SK-N-MC (cell line): ENCODE measurements at places on chromosomes 11 and 22.

- no peak for DNase-seq
Observed at GRCh38 chr11:75212411-75212810, 28.2 kb upstream of the TPBGL start.

DNA sequence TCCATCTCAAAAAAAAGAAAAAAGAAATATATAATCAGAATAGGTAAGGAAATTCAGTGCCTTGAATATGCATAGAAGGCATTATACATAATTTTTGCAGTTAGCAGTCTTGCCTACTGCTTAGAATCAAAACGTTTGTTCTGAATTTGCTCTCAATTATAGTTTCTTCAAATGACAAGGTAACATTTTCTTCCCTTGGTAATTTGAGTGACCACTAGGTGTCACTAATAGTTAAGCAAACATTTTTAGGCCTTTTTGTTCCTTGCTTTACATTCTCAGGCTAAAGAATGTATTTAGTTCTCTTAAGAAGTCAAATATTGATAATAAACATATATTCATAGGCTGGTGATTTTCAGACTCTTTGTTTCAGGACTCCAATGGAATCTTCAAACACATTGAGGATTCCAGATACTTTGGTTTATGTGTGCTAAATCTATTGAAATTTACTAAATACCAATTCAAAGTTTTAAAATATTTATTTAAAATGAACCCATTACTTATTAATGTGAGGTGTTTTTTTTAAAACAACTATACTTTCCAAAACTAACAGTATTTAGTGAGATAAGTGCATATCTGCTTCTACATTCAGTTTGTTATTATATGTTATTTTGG lies 55.0 kb upstream of the DEPDC7 start:
- DNase-seq, result peak; percentile 18

GRCh38 chr22:30104501-30105156 lies 24.4 kb downstream of the HORMAD2 start:
- DNase-seq, result no peak

GRCh38 chr11:48011798-48012391 lies 31.5 kb downstream of the PTPRJ start:
- DNase-seq, result no peak

- DNase-seq, result no peak
Observed at GRCh38 chr22:50184004-50184901, 1.5 kb upstream of the TRABD start.

DNA sequence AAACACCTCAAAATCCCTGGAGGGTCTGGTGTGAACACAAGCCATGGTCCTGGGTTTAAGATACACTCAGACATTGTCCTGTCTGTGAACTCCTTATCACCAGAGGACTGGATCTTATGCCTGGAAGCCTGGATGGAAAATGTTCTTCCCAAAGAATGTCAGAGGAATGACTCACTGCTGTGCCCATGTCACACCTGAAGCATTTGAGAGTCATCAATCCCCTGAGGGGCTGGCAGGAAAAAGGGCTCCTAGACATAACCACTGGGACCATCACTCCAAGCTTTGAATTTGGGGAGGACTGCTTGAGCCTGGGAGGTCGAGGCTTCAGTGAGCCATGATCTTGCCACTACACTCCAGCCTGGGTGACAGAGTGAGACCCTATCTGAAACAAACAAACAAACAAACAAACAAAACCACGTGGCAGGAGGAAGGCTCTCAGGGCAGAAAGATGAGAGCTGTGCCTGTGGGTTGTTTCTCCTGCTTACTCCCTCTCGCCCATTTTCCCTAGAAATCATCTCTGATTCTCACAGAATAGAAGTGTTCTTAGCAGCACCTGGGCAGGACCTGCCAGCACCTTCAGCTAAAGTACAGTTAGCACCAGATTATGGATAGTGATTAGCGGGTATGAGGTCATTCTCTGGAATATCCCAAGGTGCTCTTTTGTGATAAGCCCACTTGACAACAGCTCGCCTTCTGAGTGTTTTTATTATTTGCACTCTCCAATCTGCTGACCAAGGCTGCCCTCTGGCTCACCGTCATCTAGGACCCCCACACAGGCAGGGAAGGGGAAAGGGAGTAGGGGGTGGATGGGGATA lies 11.9 kb upstream of the PRG2 start:
- no peak for DNase-seq

- no peak for DNase-seq
Observed at GRCh38 chr11:70313945-70314344, 43.5 kb downstream of the PPFIA1 start.

DNA sequence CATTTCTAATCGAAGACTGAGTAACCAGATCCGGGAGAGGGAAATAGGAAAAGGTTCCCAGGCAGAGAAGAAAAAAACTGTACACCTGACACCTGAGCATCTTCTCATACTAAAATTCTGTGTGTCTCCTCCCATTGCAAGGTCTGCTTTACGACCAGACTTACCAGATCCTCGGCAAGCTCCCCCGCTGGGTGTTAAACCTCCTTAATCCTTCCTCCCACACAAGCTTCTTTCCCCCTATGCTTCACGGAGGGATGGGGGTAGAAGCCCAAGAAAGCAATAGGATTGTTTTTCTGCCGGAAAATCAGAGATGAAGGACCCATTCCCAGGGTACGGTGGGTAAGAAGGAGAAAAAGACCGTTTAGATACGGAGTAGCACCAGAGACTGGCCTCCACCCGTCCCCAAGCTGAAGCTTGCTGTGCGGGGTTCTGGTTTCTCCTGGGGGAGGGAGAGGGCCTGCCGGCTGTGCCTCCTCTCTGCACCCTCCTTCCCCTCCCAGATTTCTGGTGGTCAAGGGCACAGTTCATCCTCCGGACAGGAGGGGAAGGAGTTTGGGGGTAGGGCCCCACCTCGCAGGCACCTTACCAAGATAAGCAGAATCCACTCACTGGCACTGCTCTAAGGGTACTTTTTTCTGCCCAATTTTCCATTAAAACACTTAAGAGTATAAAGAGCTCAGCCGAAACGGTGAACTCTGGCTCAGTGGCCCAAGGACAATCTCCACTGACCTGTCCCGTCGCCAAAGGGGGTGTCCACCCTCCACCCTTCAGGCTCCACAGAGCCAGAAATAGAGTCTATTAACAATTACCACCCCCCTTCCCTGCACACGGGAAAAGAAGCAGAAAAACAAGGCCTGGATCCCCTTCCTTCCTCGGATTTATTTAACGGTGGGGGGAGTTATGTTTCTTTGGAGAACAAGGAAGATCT lies 1.2 kb downstream of the TOB2 start:
- DNase-seq, result no peak

GRCh38 chr22:27106985-27107384 lies 449.6 kb downstream of the MIAT start:
- no peak for DNase-seq

DNA sequence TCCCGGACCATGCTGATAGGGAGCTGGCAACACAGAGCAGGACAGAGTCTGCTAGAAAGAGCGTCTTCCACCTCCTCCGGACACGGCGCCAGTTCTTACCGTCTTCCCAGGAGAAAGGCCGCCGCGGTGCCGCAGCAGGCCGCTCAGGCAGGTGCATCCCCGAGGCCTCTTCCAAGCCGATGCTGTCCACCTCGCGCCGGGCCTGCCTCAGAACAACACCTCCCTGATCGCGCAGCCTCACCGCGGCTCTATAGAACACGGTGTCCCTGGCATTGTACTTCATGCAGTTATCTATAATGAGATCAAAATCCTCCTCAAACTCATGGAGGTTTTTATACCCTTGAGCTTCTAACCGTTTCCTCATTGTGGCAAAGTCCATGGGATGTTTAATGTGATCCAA lies 30.0 kb downstream of the BRD1 start:
- DNase-seq, result no peak

DNA sequence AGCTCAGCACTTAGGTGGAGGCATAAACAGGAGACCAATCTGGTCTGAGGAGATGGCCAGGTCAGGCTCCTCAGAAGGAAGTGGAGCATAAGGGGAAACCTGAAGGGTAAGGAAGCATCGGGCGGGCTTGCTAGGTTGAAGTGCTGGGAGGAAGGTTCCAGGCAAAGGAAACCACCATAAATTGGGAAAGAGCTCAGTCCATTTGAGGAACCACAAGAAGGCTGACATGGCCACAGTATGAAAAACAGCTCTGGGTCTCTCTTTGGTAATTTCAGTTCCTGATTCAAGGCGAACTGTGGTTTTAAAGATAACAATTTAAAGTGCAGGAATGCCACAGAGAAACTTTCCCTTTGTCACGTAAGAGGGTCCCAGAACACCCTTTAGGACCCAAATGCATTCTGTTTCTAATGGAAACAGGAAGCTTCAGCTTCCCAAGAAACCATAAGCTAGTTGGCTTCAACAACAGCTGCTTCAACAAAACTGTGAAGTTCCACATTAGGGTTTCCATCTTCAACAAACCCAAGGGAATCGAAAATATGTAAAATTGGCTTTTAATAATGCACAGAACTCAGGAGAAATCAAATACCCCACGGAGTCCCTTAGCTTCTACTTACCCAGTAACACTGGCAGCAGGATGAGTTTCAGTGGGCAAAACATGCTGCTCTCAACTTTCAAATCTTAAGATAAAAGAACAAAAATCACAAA lies 10.4 kb downstream of the JAML start:
- DNase-seq, result no peak

GRCh38 chr22:38316364-38317121 lies 690 bp downstream of the CSNK1E start:
- DNase-seq, result peak; percentile 10

DNA sequence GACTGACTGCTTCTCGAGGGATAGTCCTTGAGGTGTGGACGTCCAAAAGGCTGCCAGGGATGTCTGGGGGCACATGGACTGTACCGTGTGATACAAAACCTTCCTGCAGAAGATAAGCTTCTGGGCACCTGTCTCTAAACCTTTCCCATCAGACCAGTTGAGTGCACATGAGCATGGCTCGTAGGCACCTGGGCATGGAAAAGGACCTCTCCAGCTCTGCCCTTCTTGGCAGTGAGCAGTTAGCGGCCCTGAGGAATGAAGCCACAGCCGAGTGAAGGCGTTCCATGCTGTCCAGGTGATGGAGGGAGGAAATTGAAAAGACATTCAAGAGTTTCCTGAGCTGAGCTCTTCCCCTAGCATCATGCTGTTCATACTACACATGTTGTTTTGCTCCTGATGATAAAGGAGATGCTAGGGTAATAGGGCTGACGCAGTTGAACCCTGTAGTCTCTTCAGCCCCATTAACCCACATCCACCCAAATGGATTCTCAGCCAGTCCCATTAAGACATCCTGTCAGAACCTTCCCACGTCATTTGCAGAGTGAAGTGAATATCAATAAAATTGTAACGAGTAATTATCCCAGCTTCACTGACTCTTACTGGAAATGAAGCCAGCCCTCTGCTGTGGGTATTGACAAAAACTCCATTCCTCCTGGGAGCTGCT lies 138.6 kb downstream of the KIRREL3 start:
- DNase-seq, result no peak

- peak; percentile 78 for DNase-seq
Observed at GRCh38 chr11:85627998-85628770, at the start of gene TMEM126B. TMEM126B (plus strand) TSS chr11:85628593; CDS start chr11:85628608, 15 bp downstream.

DNA sequence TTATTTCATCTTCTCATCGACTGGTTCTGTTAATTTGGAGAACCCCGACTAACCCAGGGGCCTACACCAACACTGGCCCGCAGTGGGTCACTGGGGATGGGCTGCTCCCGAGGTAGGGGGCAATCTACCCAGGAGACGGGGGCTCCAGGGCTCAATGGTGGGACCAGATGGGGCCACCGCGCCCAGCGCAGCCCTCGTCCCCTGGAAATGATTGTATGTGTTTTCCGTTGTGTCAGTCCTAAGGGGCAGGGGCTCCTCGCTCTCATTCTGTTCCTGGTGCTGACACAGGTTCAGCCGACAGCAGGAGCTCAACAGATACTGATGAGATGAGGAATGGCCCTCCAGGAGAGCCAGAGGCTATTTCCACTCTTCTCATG lies 20.7 kb downstream of the A4GALT start:
- DNase-seq, result no peak

- DNase-seq, result no peak
Observed at GRCh38 chr22:49011769-49012648, 815.7 kb downstream of the BRD1 start.

DNA sequence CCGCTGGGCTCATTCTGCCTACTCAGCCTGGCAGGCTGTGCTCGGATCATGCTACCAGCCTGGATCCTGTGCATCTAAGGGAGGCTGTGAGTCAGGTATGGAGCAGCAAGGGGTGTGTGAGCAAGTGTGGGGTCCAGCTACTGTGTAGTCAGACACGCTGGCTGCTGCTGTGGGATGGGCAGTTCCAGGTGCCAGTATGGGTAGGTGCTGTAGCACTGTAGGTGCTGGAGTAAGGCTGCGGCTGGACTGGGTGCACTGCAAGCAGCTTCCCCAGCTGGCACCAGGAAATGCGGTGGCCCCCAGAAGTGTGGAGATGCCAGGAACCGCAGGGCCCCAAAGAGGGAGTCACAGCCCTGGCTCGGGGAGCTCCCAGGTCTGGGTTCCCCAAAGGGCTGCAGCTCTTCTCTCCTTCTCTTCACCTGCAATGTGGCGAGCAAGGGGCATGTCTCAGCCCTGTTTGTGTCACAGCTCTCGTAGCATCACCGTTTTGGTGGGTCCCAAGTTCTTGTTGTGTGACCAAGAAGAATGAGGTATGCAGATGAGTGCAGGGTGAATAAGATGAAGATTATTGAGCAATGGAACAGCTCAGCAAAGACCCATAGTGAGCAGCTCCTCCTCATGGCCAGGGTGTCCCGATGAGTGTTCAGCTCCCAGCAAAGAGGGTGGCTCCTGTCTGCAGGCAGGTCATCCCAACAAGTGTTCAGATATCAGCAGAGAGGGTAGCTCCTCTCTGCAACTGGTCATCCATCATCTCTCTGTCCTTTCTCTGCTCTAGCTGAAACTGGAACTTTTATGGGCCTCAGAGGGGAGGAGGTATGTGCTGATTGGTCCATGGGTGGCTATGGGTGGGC lies 462.9 kb downstream of the TBC1D22A start:
- no peak for DNase-seq

DNA sequence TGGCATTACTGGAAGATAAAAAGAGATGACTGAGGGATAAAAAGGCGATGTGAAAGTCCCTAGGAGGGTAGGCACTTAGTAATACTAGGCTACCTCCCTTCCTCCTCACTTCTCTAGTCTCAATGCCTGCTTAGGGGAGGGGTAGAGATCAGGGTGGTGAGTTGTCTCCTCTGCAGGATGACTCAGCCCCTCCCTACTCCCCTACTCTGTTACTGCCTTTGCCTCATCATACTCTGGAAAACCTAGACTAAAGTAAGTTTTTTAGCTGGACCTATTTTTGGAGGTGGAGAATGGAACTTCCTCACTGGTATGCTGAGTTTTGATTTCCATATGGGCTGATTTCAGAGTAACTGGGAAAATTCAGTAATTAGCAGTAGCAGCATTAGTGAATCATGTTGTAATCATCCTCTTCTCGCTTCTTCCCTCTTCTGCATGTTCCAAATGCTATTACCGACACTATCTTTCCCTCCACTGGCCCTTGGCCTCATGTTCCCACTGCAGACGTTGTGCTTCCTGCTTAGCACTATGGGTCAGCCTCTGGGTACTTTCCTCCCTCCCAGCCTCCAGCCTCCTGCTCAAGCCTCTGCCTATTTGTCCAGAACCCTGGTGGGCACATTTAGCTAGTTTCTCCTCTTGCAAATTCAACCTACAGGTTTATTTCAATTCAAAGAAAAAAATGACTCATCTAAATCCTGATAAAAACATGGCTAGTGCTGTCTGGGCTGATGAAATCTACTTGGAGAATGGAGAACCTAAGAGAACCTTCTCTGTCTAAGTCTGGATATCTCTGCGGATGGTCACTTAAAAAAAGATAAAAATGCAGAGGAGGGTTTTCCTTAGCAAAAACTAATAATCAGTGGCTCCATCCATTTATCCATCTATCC lies 281.7 kb downstream of the ST3GAL4 start:
- DNase-seq, result no peak
